ENCODE measurements at places on chromosomes 6 and 20. TPM values are rescaled to one million over a fixed set of nuclear protein-coding genes. Genes with fewer than 3 reads are reported as not detected.

The ARFGAP1 gene
- polyA plus RNA-seq = 46.2 TPM

The FAM83C gene
- 0.03 TPM for polyA plus RNA-seq

The PXMP4 gene
- 4.9 TPM for polyA plus RNA-seq

The MAK gene
- 0.01 TPM for polyA plus RNA-seq

The HCK gene
- polyA plus RNA-seq = 2.3 TPM

The ZSWIM1 gene
- polyA plus RNA-seq = 4.9 TPM
